Ovary (tissue), 10 donors: ENCODE measurements at places on chromosomes 5 and 9. TPM values are rescaled to one million over a fixed set of nuclear protein-coding genes. Genes with fewer than 3 reads are reported as not detected.
A peak's percentile ranks its signal among the peaks of the same experiment; 100 is the strongest.

Gene SLC45A2
- polyA plus RNA-seq, result not detected

Gene PCDHGA8
- polyA plus RNA-seq, result 0.37 TPM

Gene FOXD4L6
- not detected for polyA plus RNA-seq

Gene IL7R
- 1.5 TPM for polyA plus RNA-seq

Gene TAF11L5
- polyA plus RNA-seq, result not detected

DNA sequence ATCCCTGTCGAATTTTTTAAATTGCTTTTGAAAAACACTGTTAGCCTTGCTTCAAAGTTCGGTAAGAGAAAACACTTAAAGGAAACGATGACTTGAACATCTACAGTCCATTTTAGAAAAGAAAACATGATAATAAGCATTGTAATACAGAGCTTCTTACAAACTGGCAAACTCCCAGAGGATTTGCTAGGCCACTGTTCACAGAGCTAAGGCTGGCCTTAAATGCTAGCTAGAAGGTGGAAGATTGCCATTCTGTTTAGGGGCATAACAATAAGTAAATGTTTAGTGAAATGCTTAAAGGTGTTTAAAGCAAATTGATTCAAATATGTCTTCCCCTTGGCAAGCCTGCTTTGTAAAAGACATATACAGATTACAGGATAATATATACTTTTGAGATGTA is 169.6 kb downstream of the TLE4 start:
- no peaks in the 10 kb centered on the region for H3K27me3 ChIP-seq
- H3K36me3 ChIP-seq, result no peaks in the 10 kb centered on the region
- peak overlapping the region; percentile 2 for H3K27ac ChIP-seq
- H3K4me1 ChIP-seq, result no peaks in the 10 kb centered on the region

GRCh38 chr5:78961743-78962142 is 23.4 kb downstream of the ARSB start:
- H3K27me3 ChIP-seq, result no peaks in the 10 kb centered on the region
- no peaks in the 10 kb centered on the region for H3K4me1 ChIP-seq

DNA sequence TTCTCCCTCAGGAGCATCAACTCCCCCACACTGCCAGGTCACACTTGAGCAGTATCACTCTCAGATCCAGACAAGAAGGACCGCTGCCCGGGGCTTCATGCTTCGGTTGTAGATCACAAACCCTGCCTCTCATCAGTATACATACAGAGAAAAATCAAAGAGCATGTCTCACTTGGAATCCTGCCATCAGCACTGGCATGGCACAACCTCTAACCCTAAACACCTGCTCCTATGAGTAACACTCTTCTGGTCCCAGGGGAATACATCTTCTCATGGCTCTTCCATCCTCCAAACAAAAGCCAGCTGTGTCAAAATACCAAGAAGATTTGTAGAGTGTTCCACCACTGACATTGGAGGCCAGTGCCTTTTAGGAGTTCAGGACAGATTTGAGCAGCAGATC is 84.8 kb upstream of the MIER3 start:
- no peaks in the 10 kb centered on the region for H3K36me3 ChIP-seq
- no peak overlapping the region for H3K4me3 ChIP-seq
- H3K27ac ChIP-seq, result no peak overlapping the region
- DNase-seq, result no peak
- H3K4me1 ChIP-seq, result no peaks in the 10 kb centered on the region

DNA sequence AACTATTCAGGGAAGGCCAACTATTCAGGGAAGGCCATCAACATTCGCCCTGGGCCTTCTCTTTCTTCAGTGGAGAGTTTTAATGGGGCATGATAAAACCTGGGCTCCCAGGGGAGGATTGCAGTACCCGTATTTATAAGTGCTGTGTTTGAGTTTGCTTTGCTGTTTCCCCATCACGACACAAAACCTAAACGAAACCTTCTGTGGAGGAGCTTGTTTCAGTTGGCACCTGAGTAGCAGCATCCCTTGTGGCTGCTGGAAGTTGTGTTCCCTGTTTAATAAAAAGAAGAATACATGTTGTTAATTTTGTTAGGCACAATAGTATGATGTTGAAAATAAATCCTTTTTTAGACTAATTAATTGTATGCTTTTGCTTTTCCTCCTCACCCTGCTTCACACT is 8.3 kb downstream of the WDR31 start:
- H3K27ac ChIP-seq, result no peak overlapping the region
- no peaks in the 10 kb centered on the region for H3K4me1 ChIP-seq
- no peaks in the 10 kb centered on the region for H3K36me3 ChIP-seq

- H3K36me3 ChIP-seq, result no peaks in the 10 kb centered on the region
- peak overlapping the region; percentile 71 for H3K4me3 ChIP-seq
- peak overlapping the region; percentile 76 for H3K27ac ChIP-seq
- H3K27me3 ChIP-seq, result no peaks in the 10 kb centered on the region
- peaks cover 11% of the 10 kb centered on the region for H3K4me1 ChIP-seq
These were observed 516 bp downstream of the MAST4 start for GRCh38 chr5:66596636-66597182.

DNA sequence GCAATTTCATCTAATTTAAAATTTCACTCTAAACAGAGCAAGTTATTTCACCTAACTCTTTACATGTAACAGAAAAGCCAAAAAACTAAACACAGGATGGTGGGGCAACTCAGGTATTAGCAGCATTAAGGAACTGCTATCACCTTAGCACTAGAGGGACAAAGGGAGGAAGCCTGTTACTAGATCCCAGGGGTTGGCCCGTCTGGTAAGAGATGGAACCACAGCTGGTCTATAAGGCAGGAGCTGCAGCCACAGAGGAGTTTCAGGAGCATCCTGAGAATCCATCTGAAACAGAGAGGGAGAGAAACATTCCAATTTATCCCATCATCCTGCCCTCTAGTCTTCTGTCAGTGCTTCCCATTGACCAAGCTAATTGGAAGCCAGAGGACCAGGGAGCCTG is 300.3 kb downstream of the MRPS30 start:
- no peak for DNase-seq
- H3K4me3 ChIP-seq, result no peak overlapping the region
- no peaks in the 10 kb centered on the region for H3K27me3 ChIP-seq
- no peaks in the 10 kb centered on the region for H3K36me3 ChIP-seq
- H3K27ac ChIP-seq, result no peak overlapping the region

GRCh38 chr9:77848897-77849296 is 182.7 kb downstream of the GNAQ start:
- H3K36me3 ChIP-seq, result no peaks in the 10 kb centered on the region
- peaks cover 10% of the 10 kb centered on the region for H3K4me1 ChIP-seq
- H3K4me3 ChIP-seq, result no peak overlapping the region

DNA sequence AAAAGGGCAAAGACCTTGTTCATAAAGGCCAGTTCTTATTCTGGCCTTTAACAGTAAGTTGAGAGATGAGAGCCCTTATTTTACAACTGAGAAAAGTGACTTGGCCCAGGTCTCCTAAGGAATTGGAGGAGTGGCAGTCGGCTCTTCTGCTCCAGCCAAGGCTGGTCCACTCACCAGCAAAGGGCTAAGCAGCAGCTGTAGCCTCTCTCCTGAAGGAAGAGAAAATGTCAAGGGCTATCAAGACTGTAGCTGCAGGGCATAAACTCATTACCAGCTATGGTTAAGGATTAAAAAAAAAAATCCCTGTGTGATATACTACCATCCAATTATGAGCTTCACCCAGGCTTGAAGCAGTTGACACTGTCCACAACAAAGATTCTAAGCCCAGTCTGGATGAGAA is 138.6 kb upstream of the RAD23B start:
- H3K36me3 ChIP-seq, result no peaks in the 10 kb centered on the region
- no peak overlapping the region for H3K27ac ChIP-seq
- peaks cover 5% of the 10 kb centered on the region for H3K4me1 ChIP-seq
- no peak for DNase-seq
- no peaks in the 10 kb centered on the region for H3K27me3 ChIP-seq
